ENCODE measurements at places on chromosomes 16 and 17.

- no peak for DNase-seq
Observed at GRCh38 chr17:57261084-57261461, 4.8 kb downstream of the MSI2 start.

GRCh38 chr16:83768986-83769385 lies 38.8 kb upstream of the HSBP1 start:
- no peak for DNase-seq

- no peak for DNase-seq
Observed at GRCh38 chr17:49977463-49978389, 8.7 kb downstream of the DLX4 start.

DNA sequence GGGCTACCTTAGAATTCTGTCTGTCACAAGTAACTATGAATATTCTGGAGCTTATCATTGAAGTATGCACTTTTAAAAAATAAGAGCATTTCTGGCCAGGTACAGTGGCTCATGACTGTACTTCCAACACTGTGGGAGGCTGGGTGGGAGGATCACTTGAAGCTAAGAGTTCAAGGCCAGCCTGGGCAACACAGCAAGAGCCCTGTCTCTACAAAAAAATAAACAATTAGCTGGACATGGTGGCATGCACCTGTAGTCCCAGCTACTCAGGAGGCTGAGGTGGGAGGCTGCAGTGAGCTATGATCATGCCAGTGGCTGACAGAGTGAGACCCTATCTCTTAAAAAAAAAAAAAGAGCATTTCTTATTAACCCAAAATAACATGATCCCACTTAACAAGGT lies 60.0 kb upstream of the BRD7 start:
- DNase-seq = no peak

DNA sequence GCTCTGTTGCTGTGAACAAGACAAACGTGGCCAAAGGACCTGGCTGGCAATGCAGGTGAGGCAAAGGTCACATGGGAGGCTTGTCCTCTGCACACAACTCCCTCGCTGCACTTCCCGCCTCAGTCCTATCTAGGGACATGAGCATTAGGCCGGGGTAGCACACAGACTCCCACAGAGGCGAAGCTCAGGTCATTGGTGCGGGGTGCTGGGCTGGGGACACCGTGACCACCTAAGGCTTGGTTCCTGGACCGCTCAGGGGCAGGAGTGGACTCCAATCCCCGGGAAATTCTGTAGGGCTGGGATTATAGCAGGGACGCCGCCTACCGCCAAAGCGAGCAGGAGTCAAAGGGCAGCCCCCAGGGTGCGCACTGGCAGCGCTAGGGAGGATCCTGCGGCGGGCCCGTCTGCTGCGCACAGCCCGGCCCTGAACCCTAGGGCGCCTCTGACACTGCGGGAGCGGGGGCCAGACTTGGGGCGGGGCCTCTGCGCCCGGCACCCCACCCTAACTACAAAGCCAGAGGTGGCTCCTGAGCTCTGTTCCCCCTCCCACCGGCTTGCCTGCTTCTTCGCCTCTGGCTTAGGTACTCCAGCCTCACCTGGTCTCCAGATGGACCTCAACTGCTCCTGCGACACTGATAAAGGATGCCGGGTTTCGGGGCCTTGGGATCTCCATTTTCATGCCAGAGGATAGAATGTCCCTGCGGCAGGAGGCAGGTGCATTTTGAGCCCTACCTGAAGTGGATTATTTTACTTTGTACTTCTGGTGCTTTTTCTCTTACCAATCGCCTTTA lies 3.9 kb upstream of the MT1B start:
- DNase-seq = no peak

DNA sequence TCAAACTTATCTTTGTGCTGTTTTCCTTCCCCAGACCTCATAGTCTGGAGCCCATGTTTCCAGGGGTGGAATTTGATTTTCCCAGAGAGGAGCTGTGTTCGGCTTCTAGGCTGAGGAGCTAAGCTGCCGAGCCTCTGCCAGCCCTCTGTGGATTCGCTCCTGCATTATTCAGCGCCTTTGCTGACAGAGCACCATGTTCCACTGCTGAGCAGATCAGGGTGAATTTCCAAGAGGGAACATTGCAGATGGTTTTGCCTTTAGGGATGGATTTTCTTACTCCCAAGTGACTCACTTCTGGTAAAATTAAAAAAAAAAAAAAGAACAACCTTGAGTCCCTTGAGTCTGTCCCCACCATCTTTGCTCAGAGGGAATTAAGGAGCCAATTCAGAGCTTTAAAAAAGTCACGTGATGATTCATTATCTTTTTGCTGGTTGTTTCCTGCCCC lies 229.5 kb downstream of the PRKCA start:
- DNase-seq = no peak
